ENCODE measurements at places on chromosomes 5 and 9. TPM values are rescaled to one million over a fixed set of nuclear protein-coding genes. Genes with fewer than 3 reads are reported as not detected.

- no peak for DNase-seq
Observed at GRCh38 chr5:74290634-74291241, 349.8 kb downstream of the ENC1 start.

Gene FBP1
- 0.40 TPM for total RNA-seq

DNA sequence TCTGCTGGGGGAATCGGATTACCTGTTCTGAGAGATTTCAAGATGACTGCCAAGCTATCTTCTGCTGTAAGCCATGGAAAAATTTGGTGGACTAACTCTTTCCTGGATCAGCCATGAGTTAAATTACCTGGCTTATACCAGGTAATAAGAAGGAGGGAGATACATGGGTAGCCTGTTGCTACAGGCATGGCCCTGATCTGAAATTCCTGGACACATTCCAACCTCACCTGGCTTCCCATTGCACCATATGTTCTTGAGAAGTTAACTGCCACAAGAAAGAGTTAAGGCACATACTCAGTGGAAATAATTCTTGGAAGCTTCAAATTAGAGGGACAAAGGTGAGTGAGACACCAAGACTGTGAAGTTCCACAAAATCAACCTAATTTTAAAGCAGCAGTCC lies 371.3 kb downstream of the ACTL7B start:
- no peak for DNase-seq

DNA sequence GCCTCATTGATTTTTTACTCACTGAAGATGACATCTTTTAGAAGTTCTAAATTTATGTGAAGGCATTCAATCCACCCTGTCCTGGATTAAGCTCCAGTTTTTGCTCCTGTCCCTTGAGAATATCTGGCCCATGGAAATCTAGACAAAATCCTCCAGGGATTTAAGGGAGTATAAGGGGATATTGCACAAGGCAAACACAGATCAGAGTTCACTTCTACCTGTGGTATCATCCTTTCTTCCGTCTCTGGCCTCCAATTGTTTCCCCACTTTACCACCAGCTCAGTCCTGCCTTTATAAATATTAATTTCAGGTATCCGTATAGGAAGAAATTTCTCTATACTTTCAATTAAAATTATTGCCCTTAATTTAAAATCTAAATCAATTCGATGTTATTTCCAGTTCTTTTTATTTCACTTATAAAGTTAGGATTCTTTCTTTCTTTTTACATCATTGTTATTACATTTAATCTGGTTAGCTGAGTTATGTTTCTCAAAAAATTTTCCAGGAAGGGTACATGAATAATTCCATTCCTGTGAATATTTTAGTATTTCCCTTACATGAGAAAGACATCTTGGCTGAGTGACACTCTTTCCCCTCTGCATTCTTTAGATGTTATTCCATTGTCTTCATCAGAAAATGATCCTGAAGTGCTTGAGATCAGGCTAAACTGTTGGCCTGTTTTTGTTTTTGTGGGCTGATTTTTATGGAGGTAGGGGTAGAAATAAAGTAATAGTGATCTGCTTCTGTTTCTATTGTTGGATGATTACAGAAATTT lies 194.3 kb upstream of the MAP3K1 start:
- DNase-seq = no peak

Gene RNF208
- 2.2 TPM for total RNA-seq

DNA sequence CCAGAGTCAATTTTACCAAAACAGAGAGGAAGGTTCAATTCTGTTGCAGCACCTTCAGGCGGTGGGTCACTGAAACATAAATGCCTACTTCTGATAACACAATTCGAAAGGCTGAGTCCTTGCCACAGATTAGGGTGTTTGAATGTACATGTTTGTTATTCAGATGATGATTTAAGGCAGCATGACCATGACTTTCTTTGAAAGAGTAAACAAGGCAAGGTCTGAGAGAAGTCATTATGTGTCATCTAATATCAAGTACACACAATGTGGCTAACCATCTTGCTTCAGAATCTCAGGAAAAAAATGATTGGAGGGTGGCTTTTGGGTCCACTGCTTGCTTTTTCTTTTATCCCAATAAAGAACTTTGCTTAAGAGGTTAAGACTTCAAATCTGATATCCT lies 457.5 kb downstream of the TAF11L14 start:
- no peak for DNase-seq

DNA sequence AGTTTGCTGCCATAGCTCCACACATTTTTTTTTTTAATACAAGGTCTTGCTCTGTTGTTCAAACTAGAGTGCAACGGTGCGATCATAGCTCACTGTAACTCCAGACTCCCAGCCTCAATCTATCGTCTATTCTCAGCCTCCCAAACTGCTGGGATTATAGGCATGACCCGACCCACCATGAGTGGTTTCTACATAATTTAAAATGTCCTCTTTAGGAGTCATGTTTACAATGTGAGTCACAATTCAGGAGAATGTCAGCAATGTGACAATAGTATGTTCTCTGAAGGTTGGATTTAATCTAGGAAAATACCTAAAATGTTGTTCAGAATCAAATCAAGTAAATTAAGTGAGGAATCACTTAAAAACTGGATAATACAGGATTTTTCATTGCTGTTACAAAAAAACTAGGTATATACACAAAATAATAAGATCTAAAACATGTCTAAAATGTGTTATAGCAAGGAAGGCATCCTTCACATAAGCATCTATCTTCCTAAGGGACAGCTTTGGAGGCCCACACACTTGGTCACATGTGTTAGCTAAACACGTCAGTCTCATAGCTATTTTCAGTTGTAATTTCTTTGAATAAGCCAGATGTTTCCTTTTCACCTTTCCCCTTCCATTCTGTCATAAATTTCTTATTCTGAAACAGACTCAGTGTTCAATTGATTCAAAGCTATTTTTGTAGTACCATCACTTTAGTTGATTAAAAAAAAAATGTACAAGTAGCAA lies 30.0 kb upstream of the ELAVL2 start:
- no peak for DNase-seq

Gene PCDHB16
- total RNA-seq = not detected

Gene PCDHGC4
- not detected for total RNA-seq

Gene SOX30
- total RNA-seq = 0.33 TPM

Gene PCDHB10
- total RNA-seq = not detected

Gene FST
- total RNA-seq = not detected

Gene FCHO2
- total RNA-seq = 3.5 TPM

DNA sequence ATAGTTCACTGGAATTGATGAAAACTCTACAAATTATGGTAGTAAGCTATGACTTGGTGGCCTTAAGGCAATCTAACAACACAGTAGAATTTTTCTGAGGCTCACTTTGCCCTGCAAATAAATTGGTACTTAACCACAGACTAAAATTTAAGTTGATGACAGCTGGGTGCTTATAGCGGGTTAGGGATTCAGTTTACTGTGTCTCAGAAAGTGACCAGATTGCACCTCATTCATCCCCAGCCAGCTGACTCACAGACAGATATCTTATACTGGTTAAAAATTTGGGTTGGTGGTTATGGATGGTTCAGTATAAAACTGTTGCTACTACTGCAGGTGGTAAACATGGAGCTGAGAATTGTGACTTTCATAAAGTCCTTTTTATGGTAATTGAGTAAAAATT lies 2.8 kb downstream of the CKS2 start:
- DNase-seq = no peak

Gene PCDHGB2
- 0.18 TPM for total RNA-seq

Gene GCNT4
- 1.6 TPM for total RNA-seq

GRCh38 chr5:174567506-174568141 lies 156.8 kb upstream of the MSX2 start:
- DNase-seq = no peak

DNA sequence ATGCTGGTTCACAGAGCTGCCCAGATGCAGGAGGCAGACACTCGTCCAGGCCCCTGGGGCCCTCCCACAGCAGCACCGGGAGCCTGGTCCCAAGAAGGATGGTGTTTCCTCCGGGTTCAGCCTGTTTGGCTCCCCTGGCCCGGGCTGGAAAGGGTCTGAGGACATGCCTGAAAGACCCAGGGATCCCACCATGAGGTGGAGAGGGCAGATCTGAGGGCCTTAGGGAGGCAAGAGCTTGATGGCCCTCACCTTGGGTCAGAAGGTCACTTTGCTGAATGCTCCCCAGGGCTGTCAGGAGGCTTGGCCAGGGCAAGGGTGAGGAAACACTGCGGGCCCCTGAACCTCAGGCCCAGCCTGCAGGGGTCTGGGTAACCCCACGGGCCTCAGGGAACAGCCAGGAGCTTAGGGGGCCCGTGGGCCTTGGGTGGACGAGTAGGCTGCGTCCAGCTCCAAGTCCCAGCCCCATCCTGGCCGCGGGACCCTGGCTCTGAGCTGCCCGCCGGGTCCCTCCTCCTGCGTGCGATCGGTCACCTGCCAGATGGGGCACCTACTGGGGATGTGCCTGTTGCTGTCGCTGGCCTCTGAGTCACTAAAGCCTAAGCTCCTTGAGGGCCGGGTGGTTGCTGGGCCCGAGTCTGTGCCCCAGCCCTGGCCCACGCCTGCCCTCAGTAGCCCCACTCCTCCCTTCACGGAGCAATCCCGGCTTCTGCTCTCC lies 106.2 kb downstream of the ZNF354C start:
- DNase-seq = no peak

GRCh38 chr5:134533115-134533815 lies 7.8 kb downstream of the JADE2 start:
- no peak for DNase-seq

DNA sequence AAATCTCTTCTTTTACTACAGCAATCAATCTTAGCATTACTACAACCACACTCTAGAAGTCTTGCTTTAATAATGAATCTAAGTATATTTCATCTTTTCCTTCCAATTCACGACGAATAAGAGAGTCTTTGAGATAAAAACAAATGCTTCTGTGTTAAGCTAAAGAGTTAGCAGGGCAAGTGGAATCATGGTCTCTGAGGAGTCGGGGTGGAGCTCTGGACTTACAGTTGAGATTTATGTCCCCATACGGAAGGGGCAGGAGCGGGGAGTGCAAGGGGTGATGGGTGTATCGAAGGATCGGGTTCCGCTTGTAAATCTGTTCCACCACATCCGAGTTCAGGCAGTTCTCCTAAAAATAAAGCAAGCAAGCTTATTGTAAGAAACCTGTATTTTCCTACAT lies 59.0 kb upstream of the RETREG1 start:
- DNase-seq = no peak

Data from activated CD4-positive, alpha-beta memory T cell treated with anti-CD3 and anti-CD28 coated beads, Interleukin-2, amount 10 ng/mL, durations not matched to agents 7 days and 5 days (primary cell).